Osteocyte (in vitro differentiated cells): ENCODE measurements at places on chromosomes 5 and 9. TPM values are rescaled to one million over a fixed set of nuclear protein-coding genes. Genes with fewer than 3 reads are reported as not detected.

Gene CARTPT
- not detected in 2 replicates for total RNA-seq

DNA sequence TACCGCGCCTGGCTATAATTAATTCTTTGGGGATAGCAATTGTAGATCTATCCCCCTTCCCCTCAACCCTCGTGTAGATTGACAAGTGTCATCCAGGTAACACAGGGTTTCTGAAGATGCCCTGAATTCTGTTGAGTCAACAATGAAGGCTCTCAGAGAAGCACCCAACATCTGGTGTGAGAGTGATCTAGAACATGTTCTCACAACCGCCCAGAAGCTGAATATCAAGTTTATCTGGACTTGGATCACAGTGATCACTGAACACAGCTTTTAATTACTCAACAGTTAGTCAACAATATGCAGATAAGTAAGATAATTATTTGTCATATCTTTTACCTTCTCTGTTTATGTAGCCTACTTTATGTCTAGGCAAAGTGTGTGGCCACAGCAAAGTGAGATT lies 204.2 kb upstream of the RGMB start:
- DNase-seq: no peak
- no peak overlapping the region for H3K27ac ChIP-seq
- no peaks in the 10 kb centered on the region for H3K27me3 ChIP-seq
- no peak overlapping the region for H3K4me3 ChIP-seq

DNA sequence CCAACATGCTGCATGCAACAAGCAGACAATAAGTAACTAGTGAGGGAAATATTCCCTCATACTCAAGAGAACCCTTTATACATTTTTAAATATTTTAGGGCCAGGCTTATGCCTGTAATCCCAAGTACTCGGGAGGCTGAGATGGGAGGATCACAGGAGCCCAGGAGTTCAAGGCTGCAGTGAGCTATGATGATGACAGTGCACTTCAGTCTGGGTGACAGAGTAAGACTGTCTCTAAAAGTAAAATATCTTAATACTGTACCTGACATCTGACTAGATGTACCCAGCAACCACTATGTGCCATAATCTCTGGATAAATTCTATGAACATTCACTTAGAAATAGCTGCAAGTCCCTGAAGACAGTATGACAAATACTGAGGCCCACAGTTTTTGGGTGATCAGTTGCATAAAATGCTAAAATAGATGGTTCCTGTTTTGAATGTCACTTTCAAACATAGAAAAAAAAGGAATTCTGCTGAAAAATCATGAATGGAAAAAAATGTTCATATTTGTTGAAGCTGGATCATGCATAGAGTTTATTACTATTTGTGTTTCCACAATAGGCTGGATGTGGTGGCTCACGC lies 2.0 kb upstream of the C5orf15 start:
- H3K36me3 ChIP-seq: peaks cover 11% of the 10 kb centered on the region
- no peaks in the 10 kb centered on the region for H3K27me3 ChIP-seq
- peaks cover 36% of the 10 kb centered on the region for H3K4me1 ChIP-seq
- no peak overlapping the region for H3K4me3 ChIP-seq
- H3K27ac ChIP-seq: peak overlapping the region; percentile 97

GRCh38 chr5:142826093-142826492 lies 55.9 kb downstream of the ARHGAP26 start:
- peaks cover 78% of the 10 kb centered on the region for H3K4me1 ChIP-seq
- no peaks in the 10 kb centered on the region for H3K27me3 ChIP-seq
- no peaks in the 10 kb centered on the region for H3K36me3 ChIP-seq
- no peak for DNase-seq
- H3K27ac ChIP-seq: peak overlapping the region; percentile 69

DNA sequence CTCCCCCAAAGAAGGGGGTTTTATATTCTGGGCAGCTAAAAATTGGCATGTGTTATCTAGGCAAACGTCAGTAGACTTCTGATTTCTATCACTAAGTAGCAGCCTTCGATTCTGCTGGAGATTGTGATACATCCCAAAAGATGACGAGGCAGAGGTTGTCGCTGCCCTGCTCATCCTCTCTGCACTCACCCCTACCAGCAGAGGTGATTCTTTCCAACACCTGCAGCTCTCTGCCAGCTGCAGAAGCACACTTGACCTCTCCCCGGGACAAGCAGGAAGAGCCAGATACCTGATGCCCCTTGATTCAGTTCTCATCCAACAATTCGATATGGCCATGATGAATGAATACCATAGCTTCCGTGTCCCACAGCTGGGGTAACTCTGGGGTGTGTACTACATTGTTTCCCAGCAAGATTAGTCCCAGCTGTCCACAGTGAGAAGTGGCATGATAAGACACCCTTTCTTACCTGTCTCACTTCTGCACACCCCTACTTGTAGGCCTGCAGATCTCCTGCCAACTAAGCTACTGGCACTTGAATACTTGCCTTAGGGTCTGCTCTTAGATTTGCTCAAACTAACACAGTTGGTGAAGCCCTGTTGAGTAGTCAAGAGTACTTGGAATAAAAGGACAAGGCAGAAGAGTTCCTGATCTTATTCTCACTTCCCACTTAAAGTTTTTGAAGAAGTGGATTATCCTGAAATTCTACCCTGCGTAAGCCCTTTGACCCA lies 37.6 kb upstream of the SMAD5 start:
- H3K27me3 ChIP-seq: peaks cover 64% of the 10 kb centered on the region
- H3K36me3 ChIP-seq: no peaks in the 10 kb centered on the region
- H3K4me1 ChIP-seq: no peaks in the 10 kb centered on the region
- no peak overlapping the region for H3K4me3 ChIP-seq
- H3K27ac ChIP-seq: no peak overlapping the region

GRCh38 chr9:131203431-131204218 lies 72.7 kb downstream of the FAM78A start:
- no peak overlapping the region for H3K4me3 ChIP-seq
- no peak for DNase-seq
- no peak overlapping the region for H3K27ac ChIP-seq
- H3K27me3 ChIP-seq: no peaks in the 10 kb centered on the region
- peaks cover 51% of the 10 kb centered on the region for H3K36me3 ChIP-seq
- no peaks in the 10 kb centered on the region for H3K4me1 ChIP-seq

DNA sequence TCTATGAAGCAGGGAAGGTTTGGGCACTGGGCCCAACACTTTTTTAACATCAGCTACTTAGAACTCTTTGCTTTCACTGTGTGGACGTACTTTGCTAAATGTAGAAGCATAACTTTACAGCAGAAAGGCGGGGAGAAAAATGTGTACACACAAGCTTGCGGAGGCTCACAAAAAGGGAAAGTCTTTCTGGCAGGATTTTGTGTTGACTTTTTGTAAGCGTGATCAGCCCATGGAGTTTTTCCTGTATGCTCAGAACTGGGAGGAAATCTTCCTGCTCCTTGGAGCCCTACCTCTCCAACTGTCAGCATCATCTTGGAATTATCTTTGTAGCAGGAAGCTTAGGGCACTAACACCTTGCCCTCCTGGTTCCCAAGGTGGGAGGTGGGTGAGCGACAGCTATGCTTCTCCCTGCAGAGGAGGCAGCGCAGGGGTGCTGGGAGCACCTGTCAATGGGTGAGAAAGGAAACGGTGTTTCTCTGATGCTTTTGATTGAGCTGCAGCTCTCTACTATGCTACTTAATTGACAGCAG lies 321.9 kb downstream of the GADD45G start:
- DNase-seq: peak; percentile 60
- no peak overlapping the region for H3K4me3 ChIP-seq
- peaks cover 32% of the 10 kb centered on the region for H3K4me1 ChIP-seq
- no peak overlapping the region for H3K27ac ChIP-seq
- peaks cover 3% of the 10 kb centered on the region for H3K27me3 ChIP-seq
- no peaks in the 10 kb centered on the region for H3K36me3 ChIP-seq

Gene TMEM252
- not detected in 2 replicates for total RNA-seq

DNA sequence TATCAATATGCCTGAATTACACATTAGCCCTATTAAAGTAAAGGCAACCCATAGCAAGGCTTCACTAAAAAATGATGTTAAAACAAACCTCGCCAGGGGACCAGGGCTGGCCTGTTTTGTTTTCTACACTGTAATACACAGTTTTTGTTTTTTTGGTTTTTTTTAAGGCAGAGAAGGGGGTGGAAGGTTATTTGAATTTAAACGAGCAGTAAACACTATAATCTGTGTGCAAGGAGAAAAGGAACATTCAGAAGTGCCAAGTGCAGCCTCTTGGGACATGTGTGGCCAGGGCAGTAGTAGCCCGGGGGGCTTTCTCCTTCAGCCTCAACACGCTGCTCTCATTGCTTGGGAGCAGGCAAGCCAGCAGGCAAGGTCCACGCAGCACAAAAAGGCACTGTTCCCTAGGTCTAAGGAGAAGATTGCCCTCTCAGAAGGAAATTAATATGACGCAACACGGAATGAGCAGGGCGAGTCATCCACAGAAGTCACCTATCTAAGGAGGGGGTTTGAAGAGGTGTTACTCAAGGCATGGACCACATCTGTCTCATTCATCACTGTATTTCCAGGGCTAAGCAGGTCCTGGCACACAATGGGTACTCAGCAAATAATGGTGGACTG lies 16.2 kb downstream of the SIL1 start:
- no peaks in the 10 kb centered on the region for H3K27me3 ChIP-seq
- H3K4me3 ChIP-seq: peak overlapping the region; percentile 24
- DNase-seq: no peak
- no peaks in the 10 kb centered on the region for H3K36me3 ChIP-seq
- H3K4me1 ChIP-seq: peaks cover 54% of the 10 kb centered on the region

Gene PCDHGB2
- 0.50 and 0.59 TPM in 2 replicates for total RNA-seq
